ENCODE measurements at places on chromosomes 4 and X.

DNA sequence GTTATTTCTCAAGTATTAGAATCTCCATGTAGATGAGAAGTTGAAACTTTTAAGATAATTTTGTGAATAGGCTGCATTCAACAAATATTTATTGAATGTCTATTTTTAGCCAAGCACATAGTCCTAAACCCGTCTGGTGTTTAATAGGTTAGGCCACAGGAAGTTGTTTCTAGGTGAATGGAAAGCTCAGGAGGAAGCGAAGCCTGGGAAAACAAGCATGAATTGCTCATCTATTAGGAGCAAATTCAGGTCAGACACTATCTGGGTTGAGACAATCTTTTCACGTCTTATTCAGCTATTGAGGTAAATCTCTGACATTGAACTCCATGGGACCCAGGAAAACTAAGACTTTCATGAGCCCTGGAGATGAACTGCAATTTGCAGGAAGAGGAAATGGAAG lies 43.1 kb upstream of the FREM3 start:
- no peak for DNase-seq

DNA sequence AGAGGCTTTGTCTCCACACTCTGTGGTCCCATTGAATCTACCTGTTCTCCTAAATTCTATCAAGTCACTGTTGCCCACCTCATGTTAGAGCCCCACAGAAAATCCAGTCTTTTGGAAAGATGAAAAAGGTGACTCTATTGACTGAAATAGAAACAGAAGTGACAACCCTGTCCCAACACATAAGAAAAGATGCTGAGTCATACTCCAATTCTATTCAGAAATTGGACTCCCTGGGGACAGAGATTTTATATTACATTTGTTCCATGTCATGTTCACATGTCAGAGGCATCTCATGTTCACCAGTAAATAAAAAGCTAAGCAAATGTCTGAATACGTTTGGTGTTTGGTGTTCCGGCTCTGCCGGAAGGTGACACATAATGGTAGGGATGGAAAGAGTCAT lies 2.9 kb upstream of the GRPR start:
- no peak for DNase-seq

DNA sequence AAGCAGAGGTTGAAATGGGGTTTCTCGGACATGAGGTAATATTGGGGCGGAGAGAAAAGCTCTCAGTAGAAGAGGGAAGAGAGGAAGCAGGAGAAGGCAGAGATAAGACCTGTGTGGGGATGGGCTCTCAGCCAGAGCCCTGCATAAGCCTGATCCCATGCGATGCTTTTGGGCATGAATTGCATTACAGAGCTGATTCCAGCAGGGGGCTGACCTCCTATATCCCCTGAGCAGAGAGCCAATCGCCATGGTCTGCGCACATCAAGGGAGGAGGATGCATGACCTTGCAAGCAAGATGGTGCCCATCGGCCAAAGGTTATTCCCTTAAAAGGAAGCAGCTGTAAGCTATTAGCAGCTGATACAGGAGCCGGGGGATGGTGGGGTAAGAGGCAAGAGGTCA lies 7.6 kb downstream of the ANOS1 start:
- DNase-seq = no peak

DNA sequence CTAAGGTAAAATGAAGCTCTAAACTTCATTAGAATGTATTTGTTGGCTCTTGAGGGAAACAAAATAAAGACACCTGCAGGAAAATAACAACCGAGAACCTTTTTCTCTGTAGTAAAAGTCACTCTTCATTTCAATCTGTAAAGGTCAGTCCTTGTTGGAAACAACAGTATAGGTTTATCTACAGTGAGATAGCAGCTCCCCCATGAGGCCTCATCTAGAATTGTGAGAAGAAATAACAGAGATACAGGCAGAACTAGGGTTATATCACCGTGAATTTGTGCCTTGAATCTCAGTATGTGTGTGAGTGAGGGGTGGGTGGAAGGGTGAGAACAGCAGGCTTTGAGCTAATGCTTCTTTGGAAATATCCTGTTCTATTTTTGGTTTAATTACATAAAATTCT lies 107.8 kb upstream of the FMR1 start:
- no peak for DNase-seq

GRCh38 chr4:137804906-137805495 lies 272.7 kb upstream of the PCDH18 start:
- no peak for DNase-seq

DNA sequence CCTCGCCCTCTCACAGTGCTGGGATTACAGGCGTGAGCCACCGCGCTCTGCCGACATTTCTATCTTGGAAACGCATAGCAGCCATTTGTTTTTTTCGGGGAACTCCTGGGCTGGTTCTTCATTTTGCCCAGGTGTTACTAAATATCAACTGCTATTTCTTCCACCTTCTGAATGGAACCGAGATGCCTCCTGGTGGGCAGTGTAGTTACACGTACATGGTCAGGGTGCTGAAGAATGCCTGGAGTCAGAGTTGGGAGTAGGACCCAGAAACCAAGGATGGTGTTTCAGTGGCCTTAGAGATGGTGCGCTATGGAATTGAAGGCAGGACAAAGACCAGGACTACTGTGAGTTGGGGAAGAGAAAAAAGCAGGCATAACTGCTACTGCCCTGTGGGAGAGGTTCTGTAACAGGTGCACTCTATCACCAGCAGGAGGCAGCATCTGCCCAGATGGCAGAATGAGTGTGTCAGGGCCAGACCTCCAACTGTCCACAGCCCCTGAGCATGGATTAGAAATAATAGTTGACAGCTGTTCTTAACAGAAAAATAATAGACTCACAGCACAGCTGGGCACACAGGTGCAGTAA lies 81.7 kb downstream of the ZC4H2 start:
- DNase-seq = no peak

DNA sequence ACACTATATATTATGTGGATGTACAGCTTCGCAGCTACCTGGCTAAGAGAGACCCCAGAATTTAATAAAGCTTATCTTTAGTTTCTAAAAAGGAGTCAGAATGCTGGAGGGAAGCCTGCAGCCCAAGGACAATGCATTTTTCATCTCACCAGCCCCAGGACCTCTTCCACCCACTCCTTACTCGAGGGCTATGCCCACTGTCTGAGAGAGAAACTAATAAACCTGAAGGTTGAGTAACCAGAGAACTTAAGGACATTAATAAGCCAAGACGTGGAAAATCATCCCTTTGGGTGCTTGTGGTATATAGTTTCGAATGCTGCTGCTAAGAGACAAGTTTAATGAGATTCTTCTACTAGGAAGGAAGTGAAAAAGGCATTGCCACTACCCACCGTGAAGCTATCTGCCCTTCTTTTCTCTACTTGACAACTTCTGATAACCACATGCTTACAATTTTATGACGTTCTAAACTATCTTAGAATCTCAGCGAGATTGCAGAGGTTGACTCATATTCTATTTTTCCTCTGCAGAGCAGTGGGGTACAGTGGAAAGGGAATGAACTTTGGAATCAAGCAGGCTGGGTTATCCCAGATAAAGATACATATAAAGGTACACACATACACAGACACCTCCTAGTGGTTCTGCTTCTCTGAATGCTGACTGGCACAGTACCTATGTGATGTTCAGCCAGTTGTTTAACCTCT lies 3.3 kb downstream of the RELL1 start:
- no peak for DNase-seq

DNA sequence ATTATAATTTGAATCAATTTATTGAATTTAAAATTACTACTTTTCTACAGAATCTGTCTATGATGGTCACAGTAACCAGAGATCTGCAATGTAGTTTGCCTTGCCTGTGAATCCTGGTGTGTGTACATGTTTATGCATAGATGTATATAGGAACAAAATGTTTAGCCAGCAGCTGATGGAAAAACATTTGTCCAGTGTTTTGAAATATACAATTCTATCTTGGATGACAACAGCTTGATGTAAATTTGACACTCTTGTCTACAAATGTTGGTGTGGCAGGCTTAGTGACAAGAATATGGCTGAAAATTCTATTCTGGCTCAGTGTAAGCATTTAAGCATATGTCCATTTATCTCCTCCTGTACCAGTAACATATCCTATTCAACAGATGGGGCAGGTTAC lies 229.4 kb downstream of the RCHY1 start:
- no peak for DNase-seq

DNA sequence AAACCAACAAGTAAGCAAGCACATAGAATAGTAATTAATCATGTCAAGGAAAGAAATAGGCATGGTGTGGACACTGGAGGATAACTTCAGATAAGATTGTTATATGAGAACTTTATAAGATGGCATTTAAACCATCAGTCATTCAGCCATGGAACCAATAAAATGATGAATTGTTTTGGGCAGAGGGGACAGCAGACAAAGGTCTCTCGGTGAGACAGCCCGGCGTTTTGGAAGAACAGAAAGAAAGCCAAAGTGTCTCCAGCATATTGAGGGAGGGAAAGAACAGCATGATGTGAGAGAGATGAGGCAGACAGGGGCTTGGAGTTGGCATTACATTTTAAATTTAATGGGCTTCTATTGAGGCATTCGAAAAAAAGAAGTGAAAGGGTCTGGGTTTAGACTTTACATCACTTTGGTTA lies 883 bp upstream of the PPM1K start:
- no peak for DNase-seq

GRCh38 chrX:71533516-71533850 lies 579 bp downstream of the OGT start:
- no peak for DNase-seq

GRCh38 chr4:21709031-21709430 lies 239.5 kb downstream of the KCNIP4 start:
- no peak for DNase-seq

- no peak for DNase-seq
Observed at GRCh38 chr4:70183168-70183939, 12.2 kb upstream of the ODAM start.

DNA sequence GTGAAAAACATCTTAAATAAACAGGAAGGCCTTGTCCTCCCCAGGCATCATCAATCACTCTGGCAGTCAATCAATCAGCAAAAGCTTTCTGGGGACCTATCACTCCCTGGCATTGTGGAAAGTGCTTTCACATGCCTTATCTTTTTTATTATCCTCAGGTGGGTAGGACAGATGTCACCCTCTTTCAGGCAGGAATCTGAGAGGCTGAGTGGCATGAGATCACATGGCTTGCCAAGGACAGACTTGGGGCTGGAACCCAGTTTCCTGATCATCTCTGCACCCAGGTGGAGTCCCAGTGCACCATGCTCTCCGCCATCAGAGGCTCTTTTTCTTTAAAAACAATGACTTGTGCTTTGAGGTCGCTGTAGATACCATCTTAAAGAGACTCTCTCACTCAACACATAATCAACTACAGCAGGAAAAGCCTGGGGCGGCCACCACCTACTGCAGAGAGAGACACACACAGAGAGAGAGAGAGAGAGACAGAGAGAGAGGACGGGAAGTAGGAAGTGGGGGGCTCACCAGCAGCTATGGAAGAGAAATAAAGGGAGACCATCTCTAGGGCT lies 282.7 kb downstream of the PTTG2 start:
- DNase-seq = no peak

GRCh38 chr4:74623041-74623440 lies 171.3 kb downstream of the BTC start:
- DNase-seq = peak; percentile 20

DNA sequence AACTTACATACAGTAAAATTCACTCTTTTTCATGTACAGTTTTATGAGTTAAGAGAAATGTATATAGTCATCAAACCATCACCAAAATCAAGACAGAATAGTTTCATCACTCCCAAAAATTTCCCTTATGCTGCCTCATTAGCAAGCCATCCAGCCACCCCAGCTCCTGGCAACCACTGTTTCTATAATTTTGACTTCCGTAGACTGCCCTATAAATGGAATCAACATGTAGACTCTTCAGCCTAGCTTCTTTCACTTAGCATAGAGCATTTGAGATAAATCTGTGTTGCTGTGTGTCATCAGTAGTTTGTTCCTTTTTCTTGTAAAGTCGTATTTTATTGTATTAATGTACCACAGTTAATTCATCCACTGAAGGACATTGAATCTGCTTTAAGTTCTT lies 23.2 kb downstream of the HDX start:
- no peak for DNase-seq

GRCh38 chr4:106291678-106292077 lies 24.3 kb downstream of the TBCK start:
- DNase-seq = no peak

GRCh38 chr4:48787056-48787455 lies 7.0 kb upstream of the FRYL start:
- DNase-seq = no peak

- no peak for DNase-seq
Observed at GRCh38 chrX:111129921-111130320, 33.9 kb downstream of the PAK3 start.

- DNase-seq = no peak
Observed at GRCh38 chr4:183599690-183600089, 59.3 kb downstream of the RWDD4 start.

DNA sequence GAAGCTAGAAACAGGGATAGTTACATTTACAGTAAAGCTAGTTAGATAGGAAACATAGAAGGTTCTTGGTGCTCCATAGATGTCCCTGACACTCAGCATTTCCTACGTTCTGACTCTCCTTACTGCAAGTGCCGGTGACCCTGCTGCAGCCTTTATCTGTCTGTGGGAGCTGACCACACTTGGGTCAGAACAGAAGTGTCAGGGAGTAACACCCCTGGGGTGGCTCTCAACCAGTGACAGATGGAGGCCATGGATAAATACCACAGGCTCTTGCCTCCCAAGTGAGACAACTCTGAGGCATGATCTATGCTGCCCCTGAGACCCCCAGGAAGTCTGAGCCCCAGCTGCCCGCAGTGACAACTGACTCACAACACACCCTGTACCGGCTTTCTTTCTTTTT lies 69.8 kb downstream of the ANXA3 start:
- DNase-seq = no peak

- no peak for DNase-seq
Observed at GRCh38 chr4:54495091-54495490, 162.7 kb upstream of the KIT start.

- no peak for DNase-seq
Observed at GRCh38 chr4:25308306-25308705, 4.3 kb upstream of the ZCCHC4 start.

DNA sequence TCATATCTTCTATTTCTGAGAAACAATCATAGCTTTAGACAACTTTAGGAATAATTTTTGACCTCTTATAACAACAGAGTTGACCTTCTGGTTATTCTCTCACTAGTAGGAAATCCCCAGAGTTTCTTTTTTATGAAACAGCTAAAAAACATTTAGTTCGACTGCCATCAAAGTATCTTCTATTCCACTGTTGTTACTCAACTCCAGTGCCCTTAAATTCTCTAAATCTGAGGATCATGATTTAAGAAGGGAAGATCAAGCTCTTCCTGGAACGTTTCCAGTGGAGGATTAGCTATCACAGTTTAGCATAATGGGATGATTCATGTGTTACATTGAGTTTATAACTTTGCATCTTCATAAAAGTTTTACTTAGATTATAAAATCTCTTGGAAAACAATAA lies 134.9 kb upstream of the VEGFC start:
- DNase-seq = no peak
